ENCODE measurements at places on chromosomes 1 and 21.
A peak's percentile ranks its signal among the peaks of the same experiment; 100 is the strongest.

DNA sequence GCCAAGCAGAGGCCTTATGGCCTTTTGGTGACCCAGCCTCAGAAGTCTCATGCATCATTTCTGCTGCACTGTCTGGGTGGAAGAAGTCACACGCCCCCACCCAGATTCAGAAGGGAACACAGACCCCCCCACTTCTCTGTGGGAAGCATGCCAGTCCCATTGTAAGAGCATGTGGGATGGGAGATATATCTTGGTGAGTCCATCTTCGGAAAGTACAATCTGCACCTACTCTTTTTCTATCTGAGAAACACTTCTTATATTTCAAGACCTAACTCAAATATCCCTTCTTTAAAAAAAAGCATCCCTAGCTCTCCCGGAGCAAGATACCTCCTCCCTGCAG lies 159.6 kb upstream of the FGGY start:
- no peak for DNase-seq

GRCh38 chr1:24946861-24947658 lies 17.0 kb upstream of the RUNX3 start:
- no peak for DNase-seq

GRCh38 chr21:41663805-41664788 lies 102.8 kb downstream of the RIPK4 start:
- no peak for DNase-seq

GRCh38 chr1:30816211-30817076 lies 58.9 kb upstream of the LAPTM5 start:
- DNase-seq = peak; percentile 61

DNA sequence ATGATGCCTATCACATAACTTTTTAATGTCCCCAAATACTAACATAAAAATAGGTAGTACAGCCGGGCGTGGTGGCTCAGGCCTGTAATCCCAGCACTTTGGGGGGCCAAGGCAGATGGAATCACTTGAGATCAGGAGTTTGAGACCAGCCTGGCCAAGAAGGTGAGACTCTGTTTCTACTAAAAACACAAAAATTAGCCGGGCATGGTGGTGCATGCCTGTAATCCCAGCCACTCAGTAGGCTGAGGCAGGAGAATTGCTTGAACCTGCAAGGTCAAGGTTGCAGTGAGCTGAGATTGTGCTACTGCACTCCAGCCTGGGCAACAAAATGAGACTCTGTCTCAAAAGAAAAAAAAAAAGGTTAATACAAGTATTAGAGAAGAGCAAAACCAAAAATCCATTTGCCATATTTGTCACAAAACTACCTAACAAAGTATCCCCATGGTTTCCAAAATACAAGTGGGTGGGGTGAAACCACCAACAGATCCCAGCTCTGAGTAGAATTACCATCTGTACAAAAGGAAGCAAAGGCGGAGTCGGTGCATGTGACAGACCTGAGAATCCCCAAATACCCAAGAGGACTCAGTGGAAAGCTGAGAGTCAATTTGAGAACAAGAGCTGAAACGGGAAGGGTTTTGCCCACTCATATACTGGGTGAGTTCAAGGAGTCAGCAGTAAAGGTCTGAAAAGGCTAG lies 113.2 kb downstream of the TOMM20 start:
- DNase-seq = no peak

DNA sequence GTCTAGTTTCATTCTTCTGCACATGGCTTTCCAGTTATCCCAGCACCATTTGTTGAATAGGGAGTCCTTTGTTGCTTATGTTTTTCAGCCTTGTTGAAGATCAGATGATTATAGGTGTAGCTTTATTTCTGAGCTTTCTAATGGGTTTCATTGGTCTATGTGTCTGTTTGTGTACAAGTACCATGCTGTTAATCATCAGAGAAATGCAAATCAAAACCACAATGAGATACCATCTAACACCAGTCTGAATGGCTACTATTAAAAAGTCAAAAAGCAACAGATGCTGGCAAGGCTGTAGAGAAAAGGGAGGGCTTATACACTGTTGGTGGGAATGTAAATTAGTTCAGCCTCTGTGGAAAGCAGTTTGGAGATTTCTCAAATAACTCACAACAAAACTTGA lies 321.5 kb upstream of the PTBP2 start:
- DNase-seq = no peak

DNA sequence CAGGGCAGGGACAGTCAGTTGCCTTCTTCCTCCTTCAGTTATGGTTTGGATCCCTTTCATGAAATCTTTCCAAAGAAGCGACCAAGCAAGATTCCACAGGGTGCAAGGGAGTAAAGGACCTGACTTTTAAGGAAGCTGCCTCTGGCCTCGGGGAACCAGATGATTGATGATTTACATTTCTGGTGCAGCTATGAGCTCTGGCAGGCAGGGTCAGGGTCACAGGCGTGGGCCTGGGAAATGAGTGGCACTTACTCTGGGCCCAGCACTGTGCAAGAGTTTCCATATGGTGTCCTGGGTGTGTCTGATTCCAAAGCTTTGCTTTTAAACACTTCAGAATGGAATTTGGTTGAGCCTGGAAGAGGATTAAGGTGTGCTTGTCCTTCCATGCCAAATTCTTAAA lies 7.2 kb upstream of the CRABP2 start:
- DNase-seq = peak; percentile 23

Data from fibroblast of gingiva (primary cell).